ENCODE measurements at places on chromosomes 1 and 21.

- no peak for DNase-seq
These were observed 68.2 kb upstream of the BCL9 start for GRCh38 chr1:147472966-147473732.

DNA sequence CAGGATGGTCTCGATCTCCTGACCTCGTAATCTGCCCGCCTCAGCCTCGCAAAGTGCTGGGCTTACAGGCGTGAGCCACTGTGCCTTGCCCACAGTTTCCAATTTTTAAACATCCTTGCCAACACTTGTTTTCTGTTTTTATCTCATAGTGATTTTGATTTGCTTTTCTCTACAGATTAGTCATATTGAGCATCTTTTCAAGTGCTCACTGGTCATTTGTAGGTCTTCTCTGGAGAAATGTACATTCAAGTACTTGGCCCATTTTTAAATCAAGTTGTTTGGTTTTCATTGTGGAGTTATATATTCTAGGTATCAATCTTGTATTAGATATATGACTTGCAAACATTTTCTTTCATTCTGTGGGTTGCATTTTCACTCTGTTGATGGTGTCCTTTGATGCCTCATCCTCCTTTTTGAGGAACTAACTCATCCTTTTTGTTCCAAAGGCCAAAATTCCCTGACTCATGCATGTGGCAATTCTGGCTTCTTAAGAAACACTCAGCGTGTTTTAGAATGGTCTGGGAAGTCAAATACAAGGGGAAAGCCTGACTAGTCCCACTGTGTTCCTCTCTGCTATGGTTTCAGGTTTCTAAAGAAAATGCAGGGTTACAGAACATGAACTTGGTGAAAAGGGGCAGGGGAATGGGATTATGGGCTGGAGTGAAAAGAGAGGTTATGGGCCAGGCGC is 37.3 kb downstream of the PTAFR start:
- no peak for DNase-seq

DNA sequence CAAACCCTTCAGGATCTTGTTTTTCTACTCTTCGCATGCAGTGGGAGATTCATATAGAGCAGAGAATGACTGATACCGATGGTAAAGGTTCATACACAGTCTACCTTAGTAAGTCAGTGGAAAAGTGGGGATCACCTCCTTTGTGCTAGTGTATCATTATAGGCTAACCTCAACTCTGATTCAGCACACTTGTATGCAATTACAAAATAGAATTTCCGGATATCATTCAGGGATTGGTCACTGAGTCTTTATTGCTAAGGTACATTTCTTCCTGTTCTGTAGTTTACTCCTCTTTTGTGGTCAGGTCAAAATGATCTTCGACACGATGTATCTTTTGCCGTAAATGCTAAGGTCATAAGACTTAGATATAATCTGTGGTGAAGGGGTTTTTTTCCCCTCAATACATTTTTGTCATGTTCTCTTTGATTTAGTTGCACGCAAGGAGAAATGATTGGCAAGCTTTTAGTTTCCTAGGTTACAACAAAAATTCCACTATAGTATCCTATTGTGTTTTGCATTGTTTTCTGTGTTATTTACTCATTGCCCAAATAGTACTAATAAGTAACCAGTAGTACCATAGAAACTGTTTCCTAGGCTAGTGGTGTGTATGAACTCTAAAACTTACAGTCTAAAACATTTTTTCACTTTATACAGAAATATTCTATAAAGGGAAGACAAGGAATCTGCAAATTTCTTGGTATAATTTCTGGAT is 35.7 kb upstream of the PLA2G4A start:
- peak; percentile 75 for DNase-seq

GRCh38 chr1:50474859-50475809 is 51.9 kb upstream of the DMRTA2 start:
- DNase-seq, result peak; percentile 43

DNA sequence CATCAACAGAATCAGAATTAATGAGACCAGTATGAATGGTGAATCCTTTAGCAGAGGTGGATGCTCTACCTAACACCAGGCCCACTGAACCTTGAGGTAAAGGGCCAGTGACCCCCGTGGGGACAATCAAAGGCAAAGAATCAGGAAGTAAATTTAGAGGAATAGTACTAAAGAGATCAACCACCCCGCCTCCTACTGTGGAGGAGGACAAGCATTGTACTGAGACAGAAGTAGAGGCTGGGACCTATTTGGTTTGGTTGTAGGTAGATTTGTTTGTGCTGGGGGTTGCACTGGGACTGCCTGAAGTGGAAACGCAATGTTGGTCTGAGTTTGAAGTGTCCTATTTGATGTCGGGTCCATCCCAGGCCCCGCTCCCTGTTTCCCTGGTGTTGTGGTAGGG is 9.5 kb downstream of the CD48 start:
- no peak for DNase-seq

DNA sequence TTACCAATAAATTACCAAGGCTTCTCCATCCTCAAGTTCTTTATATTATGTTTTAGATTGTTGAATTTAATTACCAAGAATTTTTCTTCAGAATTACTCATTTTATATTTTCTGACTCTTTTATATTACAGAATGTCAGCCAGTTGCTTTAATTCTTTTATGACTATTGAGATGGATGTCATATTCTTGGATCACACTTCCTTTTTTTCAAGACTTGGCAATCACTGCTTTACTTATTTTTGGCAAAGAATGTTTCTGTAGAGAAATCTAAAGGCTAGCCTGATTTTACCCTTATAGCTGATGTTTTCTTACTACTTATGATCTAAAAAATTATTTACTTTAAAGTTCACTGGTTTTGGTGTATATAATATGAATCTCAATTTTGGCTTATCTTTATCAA is 721.1 kb upstream of the TMPRSS15 start:
- DNase-seq, result no peak

GRCh38 chr1:64041371-64042131 is 161.9 kb upstream of the UBE2U start:
- DNase-seq, result peak; percentile 56

GRCh38 chr1:90876101-90876500 is 145.7 kb downstream of the ZNF644 start:
- DNase-seq, result no peak

DNA sequence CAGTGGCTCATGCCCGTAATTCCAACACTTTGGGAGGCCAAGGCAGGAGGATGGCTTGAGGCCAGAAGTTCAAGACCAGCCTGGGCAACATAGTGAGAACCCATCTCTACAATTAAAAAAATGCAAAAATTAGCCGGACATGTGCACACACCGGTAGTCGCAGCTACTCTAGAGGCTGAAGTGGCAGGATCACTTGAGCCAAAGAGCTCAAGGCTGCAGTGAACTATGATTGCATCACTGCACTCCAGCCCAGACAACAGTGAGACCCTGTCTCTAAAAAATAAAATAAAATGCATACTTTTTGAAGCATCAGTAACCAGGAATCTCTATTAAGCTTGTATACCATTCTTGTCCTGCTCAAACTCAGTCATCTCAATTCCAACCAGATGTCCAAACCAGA is 27.2 kb upstream of the EEIG2 start:
- DNase-seq, result no peak

- DNase-seq, result no peak
These were observed 18.8 kb downstream of the RALGPS2 start for GRCh38 chr1:178743801-178744200.

GRCh38 chr1:159071970-159072582 is 4.5 kb downstream of the AIM2 start:
- DNase-seq, result peak; percentile 46

GRCh38 chr1:107323784-107324183 is 182.9 kb downstream of the NTNG1 start:
- DNase-seq, result no peak

- DNase-seq, result peak; percentile 80
These were observed 25.4 kb downstream of the TEX35 start for GRCh38 chr1:178538192-178538916.

- no peak for DNase-seq
These were observed 24.9 kb upstream of the ENO1 start for GRCh38 chr1:8903410-8903809.

GRCh38 chr1:172342584-172343239 is 77.8 kb upstream of the C1orf105 start:
- peak; percentile 16 for DNase-seq

DNA sequence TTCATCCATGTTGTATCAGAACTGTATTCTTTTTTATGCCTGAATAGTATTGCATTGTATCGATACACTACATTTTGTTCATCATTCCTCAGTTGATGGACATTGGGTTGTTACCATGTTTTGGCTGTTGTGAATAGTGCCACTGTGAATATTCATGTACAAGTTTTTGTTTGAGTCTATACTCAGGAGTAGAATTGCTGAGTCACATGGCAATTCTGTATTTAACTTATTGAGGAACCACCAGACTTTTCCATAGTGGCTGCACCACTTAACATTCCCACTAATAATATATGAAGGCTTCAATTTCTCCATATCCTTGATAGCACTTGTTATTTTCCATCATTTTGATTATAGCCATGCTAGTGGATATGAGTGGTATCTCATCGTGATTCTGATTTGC is 56.2 kb downstream of the ALG6 start:
- DNase-seq, result no peak

DNA sequence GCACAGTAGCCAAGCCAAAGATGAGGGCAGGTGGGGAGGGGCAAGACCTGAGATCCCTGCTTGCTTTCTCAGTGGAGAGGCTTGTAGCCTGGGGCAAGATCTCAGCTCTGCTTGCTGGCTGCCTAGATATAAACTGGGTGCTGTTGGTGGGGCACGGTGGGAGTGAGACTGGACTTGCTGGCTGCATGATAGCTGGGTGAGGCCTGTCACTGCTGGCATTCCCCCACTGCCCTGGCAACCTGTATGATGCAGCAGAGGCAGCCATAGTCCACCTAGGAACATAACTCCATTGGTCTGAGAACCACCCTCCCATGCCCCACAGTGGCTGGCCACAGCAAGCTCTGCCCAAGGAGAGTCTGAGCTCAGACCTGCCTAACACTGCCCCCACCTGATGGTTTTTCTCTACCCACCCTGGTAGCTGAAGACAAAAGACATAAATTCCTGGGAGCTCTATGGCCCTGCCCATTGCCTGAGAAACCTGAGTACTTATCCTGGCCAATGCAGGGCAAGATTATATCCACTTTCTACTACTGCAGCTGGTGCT is 261.9 kb upstream of the DEPDC1 start:
- DNase-seq, result no peak

DNA sequence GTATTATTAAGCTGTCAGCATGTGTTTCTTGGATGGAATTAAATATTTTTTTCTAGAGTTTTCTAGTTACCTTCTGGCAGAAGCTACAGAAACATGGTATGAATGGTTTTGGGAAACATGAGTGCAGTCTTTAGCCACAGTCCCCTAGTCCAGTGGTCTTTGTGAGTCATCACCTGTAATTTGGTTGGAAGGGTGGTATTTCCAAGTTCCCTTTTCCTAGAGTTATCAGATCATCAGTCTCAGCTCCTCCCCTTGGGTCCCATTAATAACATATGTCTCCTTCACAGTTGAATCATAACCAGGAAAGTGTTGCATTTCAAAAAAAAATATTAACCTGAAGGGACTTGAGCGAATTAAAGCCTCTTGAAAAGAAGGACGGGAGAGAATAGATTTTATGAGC is 27.0 kb downstream of the ELAVL4 start:
- DNase-seq, result peak; percentile 19

DNA sequence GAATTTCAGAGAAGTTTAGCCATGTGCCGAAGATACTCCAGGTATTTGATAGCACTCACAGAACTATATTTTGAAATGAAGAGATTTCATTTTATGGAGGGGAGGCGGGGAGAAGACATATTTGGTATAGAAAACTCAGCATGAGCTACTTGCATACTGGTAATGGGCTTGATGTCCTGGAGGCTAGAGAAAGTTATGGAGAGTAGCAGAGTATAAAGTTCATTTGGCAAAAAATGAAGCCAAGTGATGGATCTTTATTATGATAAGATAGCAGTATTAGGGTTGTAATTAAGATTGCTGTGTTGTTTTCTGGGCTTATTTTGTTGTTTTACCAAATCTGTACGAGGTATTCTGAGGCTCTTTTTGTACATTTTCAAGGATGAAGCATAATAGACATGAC is 72.0 kb downstream of the RPS6KC1 start:
- DNase-seq, result no peak

DNA sequence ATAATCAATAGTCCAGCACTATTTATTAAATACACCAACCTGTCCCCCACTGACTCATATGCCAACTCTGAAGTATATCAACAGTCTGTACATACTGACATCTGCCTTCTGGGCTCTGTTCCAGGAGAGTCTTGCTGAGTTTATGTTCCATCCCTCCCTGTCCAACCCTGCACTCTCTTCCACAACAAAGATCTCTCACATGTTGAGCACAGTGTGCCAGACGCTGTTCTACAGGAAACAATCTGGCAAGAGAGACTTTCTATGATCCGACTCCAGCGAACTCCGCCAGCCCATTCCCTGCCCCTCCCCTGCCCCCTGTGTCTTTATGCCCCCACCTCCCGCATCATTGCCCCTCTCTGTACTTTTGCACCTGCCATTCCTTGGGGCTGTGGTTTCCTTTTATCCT is 3.4 kb downstream of the LACTBL1 start:
- DNase-seq, result peak; percentile 63

DNA sequence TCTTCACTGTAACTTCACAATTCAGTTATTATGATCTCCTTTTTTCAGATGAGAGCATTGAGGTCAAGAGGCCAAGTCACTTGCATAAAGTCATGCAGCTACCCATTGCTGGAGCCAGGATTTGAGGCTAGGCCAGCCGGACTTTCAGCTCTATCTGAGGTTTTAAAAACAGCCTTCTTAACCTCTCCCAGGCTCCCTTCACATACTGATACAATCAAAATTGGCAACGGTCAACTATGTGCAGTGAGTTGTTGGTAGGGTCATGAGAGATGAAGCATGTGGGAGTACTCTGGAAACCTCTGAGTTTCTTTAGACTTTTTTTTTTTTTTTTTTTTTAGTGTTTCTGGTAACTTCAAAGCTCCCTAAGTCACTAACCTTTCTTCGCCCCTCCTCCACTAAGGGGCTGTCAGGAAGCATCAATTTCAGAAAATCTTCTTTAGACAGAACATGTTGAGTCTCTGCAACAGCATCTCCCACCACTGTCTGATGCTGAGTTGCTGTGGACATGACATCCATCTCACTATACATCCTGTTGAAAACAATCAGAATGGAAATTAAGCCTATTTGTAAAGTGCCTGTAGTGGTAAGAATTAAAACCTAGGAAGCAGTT is 201.8 kb downstream of the SIPA1L2 start:
- DNase-seq, result no peak

- no peak for DNase-seq
These were observed 663.0 kb downstream of the NPHP4 start for GRCh38 chr1:5329068-5329739.

Data from Daoy (cell line).